ENCODE measurements at places on chromosomes 4 and X.

DNA sequence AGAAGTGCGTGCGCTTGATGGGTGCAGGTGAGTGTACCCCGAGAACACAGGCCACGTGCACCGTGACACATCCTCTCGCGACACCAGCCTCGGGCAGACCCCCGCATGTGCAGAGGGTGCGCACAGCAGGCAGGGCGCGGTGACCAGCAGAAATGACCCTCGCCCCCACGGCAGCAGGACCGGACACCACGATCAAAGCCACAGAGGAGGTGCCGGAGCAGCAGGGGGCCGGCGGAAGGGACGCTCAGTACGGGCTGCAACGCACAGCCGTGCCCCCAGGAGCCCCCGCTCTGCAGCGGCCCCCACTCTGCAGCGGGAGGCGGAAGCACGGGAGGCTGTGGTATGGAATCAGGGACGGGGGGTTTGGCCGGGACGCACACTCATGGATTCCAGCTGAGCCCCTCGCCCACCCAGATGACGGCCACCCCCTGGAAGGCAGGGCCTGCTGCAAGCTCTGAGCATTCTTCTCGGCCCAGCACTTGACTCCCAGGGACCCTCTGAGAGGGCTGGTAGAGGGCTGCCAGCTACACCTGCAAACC lies 17.1 kb downstream of the PPP2R3B start:
- DNase-seq: no peak

GRCh38 chrX:115591856-115592842 lies 31.2 kb downstream of the PLS3 start:
- no peak for DNase-seq

GRCh38 chr4:8858701-8859210 lies 12.9 kb downstream of the HMX1 start:
- DNase-seq: no peak

GRCh38 chrX:71873459-71873833 lies 37.2 kb upstream of the NHSL2 start:
- DNase-seq: no peak

- DNase-seq: no peak
These were observed 171.9 kb downstream of the LDB2 start for GRCh38 chr4:16726368-16727050.

DNA sequence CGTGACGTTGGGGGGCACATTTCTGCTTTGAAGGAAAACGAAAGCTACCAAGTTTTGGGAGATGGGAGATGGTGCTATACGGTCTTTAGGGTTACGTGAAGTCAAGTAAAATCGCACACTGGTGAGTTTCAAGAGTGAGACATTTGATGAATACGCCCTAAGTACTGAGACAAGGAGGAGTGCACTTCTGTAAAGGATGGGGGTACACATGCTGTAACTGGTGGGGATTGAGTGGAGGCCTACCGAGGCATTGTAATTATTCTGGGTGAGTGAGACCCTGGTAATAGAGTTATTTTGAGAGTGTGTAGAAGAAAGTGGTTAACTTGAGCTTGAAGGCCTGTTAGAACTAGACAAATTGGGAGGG lies 536 bp downstream of the SH3BGRL start:
- no peak for DNase-seq

- peak; percentile 72 for DNase-seq
These were observed 785 bp upstream of the EFNB1 start for GRCh38 chrX:68827848-68828624.

- no peak for DNase-seq
These were observed 27.7 kb upstream of the GLRB start for GRCh38 chr4:157048248-157048647.

DNA sequence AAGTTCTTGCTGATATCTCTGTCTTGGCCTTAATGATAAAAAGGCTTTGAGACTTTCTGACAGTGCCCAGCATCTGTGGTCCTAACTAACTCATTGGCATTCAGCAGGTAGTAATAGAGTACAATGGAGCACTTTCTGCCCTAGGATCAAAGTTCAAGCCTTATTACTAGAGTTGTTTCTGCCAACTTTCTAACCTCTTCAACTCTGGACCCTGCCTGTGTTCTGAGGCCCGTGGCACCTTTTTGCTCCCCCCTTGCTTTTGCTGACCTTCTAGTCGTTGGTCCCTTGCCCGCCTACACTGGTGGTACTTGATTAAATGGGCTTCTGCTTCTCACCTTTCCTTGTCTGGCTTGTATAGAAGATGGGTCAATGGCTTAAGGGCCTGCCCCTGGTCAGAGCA lies 126.3 kb downstream of the PPARGC1A start:
- no peak for DNase-seq

- DNase-seq: no peak
These were observed 959.0 kb downstream of the C4orf33 start for GRCh38 chr4:130054908-130055307.

DNA sequence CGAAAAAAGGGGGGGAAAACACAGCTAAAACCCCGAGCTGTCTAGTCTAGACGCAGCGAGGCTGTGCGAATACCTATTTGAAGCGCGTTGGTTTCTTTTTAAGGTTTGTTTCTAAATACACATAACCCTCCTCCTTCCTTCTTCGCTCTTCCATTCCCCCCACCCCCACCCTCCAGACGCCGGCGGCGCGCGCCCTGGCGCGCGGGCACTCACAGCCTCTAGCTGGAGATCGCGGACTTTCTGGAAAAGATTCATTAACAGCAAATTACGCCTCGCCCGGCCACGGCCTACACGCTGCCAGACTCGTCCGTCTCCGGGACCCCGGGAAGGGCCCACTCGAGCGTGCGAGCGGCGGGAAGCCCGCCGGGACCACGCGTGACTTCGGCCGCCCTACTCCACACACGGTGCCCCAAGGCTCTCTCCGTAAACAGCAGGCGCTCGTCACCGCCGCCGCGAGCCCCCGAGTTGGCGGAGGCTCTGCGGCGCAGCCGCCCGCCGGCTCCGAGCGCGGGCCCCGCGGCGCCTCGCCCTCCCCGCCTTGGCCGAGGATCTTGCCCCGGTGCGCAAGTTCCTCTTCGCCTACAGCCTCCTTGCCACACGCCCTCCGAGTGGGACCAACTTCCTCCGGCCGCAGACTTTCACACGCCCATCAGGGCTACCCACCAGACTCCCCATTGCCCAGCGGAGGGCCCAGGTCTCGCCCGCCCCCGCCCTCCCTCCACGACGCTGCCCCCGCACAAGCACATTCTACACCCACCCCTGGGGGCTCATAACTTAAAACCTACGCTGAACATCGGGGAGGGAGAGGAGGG lies 2.0 kb downstream of the BCOR start:
- peak; percentile 9 for DNase-seq

GRCh38 chrX:79146640-79147390 lies 2.3 kb downstream of the GPR174 start:
- no peak for DNase-seq

GRCh38 chrX:1165535-1166196 lies 46.8 kb downstream of the CRLF2 start:
- no peak for DNase-seq

DNA sequence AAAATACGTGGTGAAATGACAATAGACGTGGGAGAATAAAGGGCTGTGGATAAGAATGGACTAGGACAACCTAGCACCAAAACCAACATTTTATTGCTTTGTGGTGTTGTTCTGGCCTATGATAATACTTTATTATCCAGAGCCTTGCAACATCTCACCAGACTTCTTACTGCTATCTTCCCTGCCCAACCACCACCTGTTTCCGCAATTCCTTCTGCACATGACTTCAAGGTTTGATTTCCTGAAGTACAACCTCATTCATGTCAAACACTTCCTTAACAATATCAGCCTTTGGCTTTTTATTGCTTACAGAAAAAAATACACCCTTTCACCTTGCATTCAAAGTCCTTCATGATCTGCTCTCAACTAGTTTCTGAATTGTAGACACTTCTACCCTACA lies 84.8 kb downstream of the RTL3 start:
- no peak for DNase-seq

DNA sequence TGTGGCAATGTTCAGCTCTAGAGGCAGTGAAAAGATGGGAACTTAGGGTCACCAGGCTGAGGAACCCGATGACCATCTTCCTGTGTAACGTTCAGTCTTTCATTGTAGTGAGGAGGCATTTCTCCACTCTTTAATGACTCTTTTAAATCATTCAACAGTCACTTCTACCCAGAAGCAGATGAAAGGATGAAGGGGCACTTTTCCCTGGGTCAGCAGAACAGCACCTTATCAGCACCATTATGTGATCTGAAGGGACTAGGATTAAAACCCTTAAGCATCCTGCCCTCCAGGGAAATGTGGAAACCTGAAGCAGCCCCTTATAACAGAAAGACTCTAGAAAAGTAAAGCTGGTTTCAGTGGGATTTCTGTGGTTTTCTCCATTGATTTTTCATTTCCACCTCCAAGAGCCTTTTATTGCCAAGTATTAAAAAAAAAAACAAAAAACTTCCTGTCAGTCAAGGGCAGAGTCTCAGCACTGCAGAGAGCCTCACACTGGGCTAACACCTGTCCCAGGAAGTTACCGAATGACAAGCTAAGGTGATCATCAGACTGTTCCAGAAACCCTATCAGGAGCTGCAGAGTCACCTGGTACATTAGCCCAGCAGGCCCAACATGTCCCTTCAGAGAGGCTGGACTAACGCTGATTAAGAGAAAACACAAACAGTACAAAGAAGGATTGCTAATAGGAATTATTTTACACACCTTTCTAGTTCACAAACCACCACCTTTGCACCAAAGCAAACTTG lies 185.9 kb downstream of the SHROOM3 start:
- no peak for DNase-seq

- DNase-seq: no peak
These were observed 55.4 kb downstream of the NPNT start for GRCh38 chr4:105950701-105951100.

- DNase-seq: no peak
These were observed 62.7 kb downstream of the ANTXR2 start for GRCh38 chr4:80010316-80010715.

DNA sequence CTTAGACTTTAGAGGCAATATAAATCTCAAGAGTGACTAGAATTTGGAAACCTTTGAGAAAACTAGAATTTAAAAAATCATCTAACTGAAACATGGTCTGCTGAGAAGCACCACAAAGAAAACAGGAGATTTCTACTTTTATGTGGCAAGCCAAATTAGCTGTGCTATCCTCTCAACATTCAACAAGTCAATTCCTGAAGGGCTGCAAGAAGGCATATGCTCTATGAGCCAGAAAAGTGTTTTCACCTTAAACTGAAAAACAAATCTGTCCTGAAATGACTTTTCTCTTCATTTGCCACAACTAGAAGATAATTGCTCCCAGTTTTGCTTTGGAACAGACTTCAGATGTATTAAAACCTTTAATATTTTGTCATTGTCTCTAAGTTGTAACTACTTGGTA lies 263.2 kb upstream of the EDNRA start:
- DNase-seq: no peak

GRCh38 chr4:139816856-139817255 lies 151.2 kb downstream of the MGST2 start:
- DNase-seq: no peak

GRCh38 chr4:8871417-8872401 lies at the start of gene HMX1:
TSS of gene HMX1 (minus strand) at chr4:8871839. CDS start at chr4:8871614, 225 bp downstream.
- no peak for DNase-seq

GRCh38 chr4:47359891-47360290 lies 103.6 kb downstream of the COMMD8 start:
- no peak for DNase-seq

- DNase-seq: no peak
These were observed 184.5 kb downstream of the GRIA2 start for GRCh38 chr4:157405070-157405469.

DNA sequence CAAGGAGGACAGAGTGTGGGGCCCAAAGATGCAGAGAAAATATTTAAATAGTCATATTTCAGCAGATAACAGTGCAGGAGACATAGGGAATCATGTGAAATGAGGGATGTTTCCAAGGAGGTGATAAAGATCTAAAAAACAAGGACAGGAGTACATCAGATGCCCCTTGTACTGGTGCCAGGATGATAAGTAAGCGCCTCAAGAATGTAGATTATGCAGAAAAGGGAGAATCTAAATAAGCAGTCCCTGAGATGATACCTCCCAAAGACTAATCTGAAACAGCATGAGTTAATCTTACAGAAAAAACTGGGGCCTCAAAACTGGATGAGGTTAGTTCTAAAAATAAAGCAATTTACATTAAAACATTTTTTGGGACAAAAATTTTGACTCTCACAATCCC lies 136.1 kb upstream of the WDFY3 start:
- no peak for DNase-seq

- no peak for DNase-seq
These were observed 162.3 kb downstream of the BTC start for GRCh38 chr4:74631988-74632387.

- DNase-seq: no peak
These were observed 80.2 kb downstream of the ADGRA3 start for GRCh38 chr4:22435652-22436051.

DNA sequence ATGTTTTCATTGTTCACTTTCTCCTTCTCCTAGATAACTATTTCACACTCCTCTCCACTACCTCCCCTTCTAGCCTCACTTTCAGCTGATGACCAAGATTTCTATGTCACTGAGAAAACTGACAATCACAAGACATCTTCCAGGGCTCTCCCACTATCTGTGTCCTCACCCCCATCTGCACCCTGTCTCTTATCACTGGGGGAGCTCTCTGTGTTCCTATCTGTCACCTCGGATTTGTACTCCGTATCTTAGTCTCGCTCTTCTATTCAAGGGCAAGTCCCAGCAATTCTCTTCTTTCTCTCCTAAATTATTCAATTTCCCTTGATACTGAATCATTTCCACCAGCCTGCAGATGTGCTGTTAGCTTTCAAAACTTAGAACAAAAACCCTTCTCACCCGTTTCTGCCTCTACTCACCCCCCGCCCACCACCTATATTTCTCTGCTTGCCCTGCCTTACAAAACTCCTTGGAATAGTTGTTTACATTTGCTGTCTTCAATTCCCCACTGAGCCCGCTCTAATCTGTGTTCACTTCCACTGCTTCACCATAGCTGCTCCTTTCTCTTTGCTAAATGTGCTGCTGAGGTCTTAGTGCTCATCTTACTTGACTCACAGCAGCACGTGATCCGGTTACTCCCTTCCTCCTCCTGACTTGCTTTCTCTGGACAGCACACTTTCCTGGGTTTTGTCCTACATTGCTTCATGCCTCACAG lies 293.2 kb downstream of the UNC5C start:
- DNase-seq: no peak

DNA sequence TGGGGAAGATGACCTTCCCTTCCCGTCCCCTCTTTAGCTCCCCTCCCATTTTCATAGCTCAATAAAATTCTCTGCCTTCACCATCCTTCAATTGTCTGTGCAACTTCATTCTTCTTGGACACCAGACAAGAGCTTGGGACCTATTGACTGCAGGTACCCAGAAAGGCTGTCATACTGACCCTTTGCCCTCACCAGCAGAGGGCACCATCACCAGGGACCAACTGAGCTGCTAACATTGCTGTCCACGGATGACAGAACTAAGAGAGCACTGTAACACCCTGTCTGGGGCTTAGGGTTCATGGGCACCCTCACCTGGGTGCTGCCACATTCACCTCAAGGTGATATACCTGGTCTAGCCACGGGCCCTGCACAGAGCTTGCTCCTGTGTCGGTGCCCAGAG lies 141.3 kb upstream of the VCX3B start:
- DNase-seq: no peak
